ENCODE measurements at places on chromosomes 11 and 22.

DNA sequence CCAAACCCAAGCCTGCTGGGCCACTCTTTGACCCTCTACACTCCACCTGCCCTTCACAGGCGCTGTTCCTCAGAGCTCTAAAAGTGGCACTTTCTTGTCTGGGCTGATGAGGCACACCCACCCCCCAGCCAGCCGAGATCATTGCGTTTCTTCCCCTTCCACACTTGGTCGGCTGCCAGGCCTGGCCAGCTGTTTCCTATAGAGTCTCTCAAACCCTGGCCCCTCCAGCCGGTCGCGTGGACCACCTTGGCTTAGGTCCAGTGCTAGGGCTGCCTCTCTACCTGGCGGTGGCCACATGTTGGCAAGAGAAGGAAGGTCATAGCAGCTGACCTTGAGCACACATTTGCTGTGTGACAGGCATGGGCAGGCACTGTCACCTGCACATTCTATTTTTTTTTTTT is 60.6 kb downstream of the PPP6R2 start:
- no peak for DNase-seq

- DNase-seq, result no peak
These were observed 20.2 kb downstream of the OTUB1 start for GRCh38 chr11:64006398-64006797.

GRCh38 chr11:65503949-65504673 is 5.3 kb downstream of the MALAT1 start:
- DNase-seq, result no peak

DNA sequence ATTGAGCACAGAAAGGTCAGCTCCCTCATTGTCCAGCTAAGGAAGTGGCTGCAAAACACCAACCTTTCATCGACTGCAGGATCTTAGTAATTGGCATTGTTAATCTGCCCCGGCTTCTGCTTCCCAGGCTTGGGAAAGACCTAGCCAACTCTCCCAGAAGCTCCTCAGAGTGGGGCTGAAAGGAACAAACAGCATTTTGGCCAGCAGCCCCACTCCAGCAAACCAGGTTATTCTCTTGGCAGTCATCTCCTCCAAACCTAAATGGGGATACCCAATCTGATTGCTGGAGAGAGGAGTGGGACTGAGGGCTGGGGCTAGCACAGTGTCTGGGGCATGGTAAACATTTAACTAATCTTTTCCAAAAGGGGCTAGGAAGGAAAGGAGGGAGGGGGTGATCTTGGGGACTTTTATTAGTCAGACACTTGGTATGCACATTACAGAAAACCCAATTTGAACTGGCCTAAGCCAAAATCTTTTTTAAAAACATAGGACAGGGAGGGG is 294.4 kb downstream of the MN1 start:
- DNase-seq, result no peak

GRCh38 chr11:125435461-125436238 is 60.4 kb downstream of the FEZ1 start:
- no peak for DNase-seq

- DNase-seq, result no peak
These were observed 100.3 kb downstream of the GUCY1A2 start for GRCh38 chr11:106917973-106918372.

GRCh38 chr11:125762445-125762844 is 16.2 kb downstream of the PATE2 start:
- DNase-seq, result no peak

GRCh38 chr11:73939096-73939495 is 11.7 kb upstream of the DNAJB13 start:
- DNase-seq, result no peak

DNA sequence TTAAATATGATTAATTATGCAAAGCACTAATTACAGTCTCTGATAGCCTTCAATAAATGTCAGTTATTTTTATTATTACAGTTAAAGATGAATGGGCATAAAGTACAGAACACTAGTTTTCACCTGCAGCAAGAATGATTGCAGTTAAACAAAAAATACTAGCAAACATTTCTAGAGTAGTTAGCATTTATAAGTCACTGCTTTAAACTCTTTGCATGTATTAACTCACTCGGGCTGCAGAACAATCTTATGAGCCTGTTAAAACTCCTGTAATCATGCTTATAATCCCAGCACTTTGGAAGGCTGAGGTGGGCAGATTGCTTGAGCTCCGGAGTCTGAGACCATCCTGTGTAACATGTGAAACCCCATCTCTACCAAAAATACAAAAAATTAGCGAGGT is 14.8 kb downstream of the OR51B4 start:
- no peak for DNase-seq

GRCh38 chr11:7439746-7440320 is 45.5 kb upstream of the OLFML1 start:
- no peak for DNase-seq

DNA sequence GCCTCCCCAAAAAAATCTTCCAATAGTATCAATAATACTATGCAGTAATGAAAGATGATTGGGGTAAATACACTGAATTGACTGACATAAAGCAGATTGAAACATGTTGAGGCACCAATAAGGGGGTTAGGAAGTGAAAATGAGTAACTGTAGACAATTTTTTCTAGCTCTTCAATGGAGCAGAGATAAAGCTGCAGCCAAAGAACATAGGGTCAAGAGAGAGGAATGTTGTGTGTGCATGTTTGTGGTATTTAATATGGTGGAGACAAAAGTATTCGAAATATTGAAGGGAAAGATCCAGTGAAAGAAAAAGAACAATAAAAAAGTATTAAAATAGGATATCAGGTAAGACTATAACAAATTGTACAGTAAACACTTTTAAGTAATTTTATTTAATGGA is 450.0 kb upstream of the CCDC179 start:
- no peak for DNase-seq

GRCh38 chr11:47216121-47216798 is 1.5 kb downstream of the DDB2 start:
- DNase-seq, result peak; percentile 25

GRCh38 chr11:1302461-1303125 is 6.8 kb downstream of the TOLLIP start:
- no peak for DNase-seq

DNA sequence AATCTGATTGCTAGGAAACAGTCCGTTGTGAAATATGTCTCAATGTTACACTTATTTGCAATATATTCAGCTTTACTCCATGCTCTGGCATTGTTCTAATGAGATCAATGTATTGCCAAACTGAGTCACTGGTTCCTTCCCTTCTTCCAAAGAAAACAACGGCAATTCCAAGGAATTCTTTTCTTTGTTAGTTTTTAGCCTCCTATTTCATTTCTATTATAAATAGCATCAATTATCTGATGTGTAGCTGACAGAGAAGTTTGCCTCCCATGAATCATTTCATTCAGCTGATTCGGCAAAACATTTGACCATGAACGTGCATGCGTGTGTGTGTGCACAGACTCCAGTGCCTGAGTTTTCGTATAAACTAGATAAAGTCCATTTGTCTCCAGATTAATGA is 346.8 kb downstream of the ETS1 start:
- DNase-seq, result no peak
